ENCODE measurements at places on chromosomes 11 and 22.

GRCh38 chr11:72897506-72897905 lies 83.3 kb downstream of the ATG16L2 start:
- no peak for DNase-seq

DNA sequence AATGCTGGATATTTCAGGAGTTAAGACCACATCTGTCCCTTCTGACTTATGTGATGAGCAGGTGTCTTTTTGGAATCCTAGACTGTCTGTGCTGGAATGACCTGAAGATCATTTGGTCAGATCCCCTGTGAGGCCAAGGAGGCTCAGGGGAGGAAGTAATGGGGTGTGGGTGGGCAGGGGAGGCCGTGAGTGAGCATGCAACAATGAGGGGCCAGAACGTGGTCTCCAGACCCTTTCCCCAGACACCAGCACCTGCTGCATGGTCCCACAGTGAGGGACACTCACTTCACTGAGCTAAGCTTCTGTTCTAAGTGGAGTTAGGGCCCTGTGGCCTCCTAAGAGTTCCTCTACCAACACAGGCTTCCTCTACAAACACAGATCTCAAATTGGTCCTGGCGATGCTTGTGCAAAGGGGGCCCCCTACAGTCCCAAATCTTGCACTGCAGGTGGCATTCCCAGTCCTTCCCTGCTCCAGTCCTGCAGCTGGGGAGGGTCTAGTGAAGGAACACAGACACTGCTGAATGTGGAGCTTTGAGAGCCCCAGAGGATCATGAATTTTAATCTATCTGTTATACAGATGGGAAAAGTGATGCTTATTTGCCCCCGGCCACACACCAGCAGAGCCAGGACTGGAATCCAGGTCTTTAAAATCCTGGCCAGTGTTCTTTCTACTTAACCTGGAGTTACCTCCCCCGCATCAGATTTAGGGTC lies 7.4 kb downstream of the USP2 start:
- DNase-seq = no peak

DNA sequence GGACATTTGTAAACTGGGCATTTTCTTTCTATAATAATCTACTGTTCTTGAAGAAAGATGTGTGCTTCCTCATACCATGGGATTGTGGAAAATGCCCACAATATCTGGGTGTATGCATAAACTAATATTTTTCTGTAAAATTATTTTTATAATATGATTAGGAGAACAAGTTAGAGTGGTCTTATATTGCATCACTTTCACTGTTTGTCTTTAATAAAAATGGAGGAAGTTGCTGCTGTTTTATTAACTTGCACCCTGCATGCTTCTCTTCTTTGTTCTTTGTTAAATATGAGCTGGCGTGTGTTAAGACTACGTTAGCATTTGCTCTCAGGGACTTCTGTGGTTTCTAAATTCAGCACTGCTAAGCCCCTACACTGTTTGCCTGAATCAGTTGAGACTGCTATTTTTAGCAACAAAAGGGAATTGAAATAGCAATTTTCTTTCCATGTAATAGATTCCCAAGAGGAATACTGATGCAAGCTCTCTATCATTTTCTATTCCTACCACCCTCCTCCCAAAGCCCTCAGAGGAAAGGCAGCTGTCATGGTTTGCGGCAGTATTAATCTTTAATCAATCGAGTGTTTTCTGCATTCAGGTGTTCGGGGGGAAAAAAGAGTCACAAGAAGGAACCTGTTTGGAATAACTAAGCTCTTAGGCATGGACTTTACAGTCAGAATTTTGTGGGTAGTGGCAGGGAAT lies 56.1 kb downstream of the HSD17B12 start:
- DNase-seq = no peak

- DNase-seq = no peak
These were observed 1.9 kb upstream of the IFITM10 start for GRCh38 chr11:1751999-1752906.

DNA sequence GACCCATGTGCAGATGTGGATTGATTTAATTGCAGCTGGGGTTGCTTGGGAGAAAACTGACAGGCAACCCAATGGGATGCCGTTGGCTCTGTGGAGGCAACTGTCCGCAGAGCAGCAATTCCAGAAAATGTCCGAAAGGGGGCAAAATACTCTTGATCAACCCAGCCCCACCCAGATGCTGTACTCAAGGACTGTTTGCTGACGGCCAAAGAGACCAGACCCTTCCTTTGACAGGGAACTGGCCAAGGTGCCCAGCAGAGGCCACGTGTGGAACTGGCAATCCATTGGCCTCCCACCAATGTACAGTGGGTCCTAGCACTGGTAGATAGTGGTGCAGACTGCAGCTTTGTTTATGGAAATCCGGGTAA lies 29.7 kb upstream of the KCNA4 start:
- DNase-seq = no peak

- no peak for DNase-seq
These were observed 128.5 kb upstream of the LMO1 start for GRCh38 chr11:8392166-8392565.

DNA sequence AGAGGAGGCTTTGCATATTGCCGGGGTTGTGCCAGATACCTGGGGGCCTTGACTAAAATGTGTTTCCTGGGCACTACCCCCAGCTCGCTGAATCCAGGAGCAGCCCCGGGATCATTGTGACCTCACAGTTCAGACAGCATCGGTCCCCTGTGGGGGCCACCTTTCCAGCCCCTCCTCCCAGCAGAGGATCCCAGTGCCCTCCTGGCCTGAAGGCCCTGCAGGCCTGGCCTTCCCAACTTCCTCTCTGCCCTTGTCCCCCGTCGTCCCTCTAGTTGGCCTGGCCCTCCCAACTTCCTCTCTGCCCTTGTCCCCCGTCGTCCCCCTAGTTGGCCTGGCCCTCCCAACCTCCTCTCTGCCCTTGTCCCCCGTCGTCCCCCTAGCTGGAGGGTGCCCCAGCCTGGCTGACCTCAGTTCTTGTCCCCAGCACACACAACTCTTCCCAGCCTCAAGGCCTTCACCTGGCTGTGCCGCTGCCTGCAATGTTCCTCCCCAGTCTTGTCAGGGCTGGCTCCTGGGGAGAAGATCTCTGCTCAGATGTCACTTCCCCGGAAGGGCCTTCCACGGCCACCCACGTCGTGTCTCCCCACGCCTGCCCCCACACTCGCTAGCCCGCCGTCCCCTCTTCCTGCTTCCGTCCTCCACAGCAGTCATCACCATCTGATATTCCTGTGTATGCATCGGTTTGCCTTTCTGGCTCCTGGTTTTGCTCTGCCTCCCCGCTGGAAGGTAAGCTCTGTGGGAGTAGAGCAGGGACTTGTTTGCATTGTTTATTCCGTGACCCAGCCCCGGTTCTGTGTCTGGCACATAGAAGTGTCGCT lies 12.6 kb upstream of the ANO1 start:
- DNase-seq = no peak

- no peak for DNase-seq
These were observed 404.0 kb downstream of the GUCY1A2 start for GRCh38 chr11:106614262-106614661.

GRCh38 chr11:1854132-1854948 lies 1.5 kb downstream of the LSP1 start:
- DNase-seq = no peak

DNA sequence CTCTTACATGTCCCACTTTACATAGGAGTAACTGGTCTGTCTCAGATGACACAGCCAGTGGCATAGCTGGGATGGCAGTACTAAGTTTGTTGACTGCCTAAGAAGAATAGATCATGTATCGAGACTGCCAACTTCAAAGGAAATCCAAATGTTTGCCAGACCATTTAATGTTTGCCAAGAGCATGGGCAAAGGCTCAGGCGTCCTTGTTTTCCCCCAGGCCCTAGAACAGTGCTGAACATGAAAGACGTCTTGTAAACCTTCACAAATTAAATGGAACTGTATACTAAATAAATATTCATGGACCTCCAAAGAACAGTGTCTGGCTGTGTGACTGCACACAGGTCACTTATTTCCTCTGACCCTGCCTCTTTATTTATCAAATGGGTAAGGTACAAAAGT lies 234.7 kb upstream of the CCDC90B start:
- no peak for DNase-seq

GRCh38 chr11:92317721-92318120 lies 93.1 kb downstream of the FAT3 start:
- no peak for DNase-seq

- no peak for DNase-seq
These were observed 51.5 kb downstream of the LHFPL7 start for GRCh38 chr22:24894998-24895397.

DNA sequence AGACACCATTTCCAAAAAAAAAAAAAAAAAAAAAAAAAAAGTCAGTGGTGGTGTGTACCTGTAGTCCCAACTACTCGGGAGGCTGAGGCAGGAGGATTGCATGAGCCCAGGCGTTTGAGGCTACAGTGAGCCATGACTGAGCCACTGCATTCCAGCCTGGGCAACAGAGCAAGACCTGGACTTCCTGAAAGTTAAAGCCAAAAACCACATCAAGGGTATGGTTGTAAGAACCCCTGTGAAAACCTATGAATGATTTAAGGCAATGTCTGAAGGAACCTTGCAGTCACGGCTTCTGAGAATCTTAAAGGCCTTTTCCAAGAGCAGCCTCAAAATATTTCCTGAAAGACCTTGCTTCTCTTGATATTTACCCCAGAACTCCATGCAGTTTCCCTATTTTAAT lies 30.5 kb upstream of the MSANTD2 start:
- no peak for DNase-seq

GRCh38 chr22:23683545-23683944 lies 7.3 kb upstream of the RGL4 start:
- DNase-seq = no peak

DNA sequence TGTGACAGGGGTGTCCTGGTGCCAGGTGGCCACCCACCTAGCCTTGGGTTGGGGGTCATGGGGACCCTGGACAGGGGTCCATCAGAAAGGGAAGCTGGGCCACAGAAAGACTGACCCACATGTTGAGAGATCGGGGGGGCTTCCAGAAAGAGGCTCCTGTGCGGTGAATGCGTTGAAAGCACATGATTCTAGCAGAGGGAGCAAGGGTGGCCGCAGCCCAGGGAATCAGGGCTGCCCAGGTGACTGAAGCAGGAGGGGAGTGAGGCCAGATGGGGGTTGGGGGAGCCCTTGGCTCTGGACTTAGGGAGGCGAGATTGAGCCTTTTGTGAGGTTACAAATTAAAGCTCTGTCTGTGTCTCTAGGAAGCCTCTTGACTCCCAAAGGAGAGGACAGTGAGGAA lies 80.7 kb downstream of the MORC2 start:
- DNase-seq = no peak

DNA sequence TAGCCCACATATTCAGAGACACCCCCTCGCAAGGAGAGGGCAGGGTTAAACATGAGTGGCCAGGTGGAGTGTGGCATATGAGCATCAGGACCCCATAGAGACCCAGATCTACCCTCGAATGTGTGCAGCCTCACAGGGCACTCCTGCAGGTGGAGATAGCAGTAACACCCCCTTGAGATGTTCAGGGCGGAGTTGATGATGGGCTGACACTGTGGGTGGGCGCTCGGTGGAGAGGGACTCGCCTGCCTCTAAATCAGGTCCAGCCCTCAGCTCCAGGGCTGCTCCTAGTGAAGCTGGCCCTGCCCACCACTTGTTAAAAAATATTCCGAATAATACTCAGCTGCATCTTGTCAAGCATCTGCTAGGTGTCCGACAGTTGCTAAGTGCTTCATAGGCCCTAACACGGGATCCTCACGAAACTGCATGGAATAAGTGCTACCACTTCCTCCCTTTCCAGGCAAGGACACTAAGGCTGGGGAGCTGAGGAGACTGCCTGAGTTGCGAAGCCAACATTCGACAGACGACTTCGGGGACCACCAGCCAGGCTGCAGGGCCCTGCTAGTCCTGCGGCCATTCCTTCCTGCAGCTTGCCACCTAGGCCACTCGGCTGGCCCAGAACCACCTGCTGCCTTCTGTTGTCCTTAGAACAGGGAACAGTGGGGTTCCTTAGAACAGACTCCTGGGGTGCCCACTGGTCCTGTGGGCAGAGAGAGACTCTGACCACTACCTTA lies 74.0 kb upstream of the WNT11 start:
- DNase-seq = no peak

DNA sequence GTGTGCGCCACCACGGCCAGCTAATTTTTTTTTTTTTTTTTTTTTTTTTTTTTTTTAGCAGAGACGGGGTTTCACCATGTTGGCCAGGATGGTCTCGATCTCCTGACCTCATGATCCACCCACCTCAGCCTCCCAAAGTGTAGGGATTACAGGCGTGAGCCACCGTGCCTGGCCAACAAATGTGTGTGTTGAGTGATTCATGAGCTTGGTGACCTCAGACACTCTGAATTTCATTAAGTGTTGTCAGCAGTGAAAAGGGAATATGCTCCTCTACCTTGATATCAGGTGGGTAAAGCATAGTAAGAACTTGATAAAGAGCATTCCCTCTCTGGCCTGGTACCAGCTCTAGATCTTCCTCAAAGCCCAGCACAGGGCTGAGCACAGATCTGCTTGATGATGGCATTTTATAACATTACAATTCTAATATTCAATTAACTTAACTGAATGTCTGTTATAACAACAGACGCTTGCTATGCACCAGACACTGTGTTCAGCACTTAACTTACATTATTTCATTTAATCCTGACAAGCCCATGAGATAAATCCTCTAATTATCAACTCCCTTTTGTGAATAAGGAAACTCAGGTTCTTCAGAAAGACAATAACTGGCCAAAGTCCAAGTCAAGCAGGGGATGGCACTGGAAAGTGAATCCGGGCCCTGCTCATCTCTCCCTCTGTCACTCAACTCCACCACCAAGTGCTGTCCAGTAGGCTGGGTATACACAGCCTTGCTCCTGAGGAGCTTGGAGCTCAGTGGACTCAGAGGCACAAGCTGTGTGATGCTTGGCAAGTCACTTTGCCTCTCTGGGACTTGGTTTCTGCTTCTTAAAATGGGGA lies 13.0 kb downstream of the TBC1D10A start:
- DNase-seq = no peak

DNA sequence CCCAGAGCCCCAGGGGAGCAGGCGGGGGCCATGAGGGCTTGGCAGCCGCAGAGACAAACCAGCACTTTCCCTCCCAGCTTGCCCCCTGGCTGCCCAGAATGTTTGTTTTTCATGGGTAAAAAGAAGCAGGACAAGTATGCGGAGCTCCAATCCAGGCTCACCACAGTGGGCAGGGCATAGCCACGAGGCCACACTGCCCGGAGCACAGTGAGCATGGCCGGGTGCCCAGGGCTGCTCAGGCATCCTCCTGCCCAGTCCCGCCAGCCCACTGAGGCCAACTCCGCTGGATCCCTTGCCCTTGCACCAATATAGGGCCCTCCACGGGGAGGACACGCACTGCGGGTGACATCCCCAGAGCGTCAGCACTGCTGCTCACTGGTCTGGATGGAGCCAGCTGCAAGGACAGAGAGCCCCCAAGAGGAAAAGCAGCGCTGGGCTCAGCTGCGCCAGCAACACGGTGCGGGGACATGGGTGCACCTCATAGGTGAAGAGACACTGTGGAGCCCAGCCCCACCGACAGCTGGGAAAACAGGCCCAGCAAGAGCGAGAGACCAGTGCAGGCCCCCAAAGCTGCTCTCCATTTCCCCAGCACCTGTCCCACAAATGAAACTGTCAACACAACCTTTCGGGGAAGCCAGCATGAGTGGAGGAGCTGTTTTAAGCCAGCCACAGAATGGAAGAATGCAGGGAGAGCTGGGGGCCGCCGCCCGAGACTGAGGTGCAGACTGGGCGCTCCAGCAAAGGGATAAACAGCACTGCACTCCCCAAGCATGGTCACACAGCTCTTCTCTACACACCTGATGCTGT lies 24.8 kb downstream of the ARVCF start:
- no peak for DNase-seq

GRCh38 chr11:96001037-96001436 lies 77.1 kb upstream of the MTMR2 start:
- DNase-seq = no peak

Data from T-helper 22 cell (primary cell).